ENCODE measurements at places on chromosomes 2 and 18. TPM values are rescaled to one million over a fixed set of nuclear protein-coding genes. Genes with fewer than 3 reads are reported as not detected.

DNA sequence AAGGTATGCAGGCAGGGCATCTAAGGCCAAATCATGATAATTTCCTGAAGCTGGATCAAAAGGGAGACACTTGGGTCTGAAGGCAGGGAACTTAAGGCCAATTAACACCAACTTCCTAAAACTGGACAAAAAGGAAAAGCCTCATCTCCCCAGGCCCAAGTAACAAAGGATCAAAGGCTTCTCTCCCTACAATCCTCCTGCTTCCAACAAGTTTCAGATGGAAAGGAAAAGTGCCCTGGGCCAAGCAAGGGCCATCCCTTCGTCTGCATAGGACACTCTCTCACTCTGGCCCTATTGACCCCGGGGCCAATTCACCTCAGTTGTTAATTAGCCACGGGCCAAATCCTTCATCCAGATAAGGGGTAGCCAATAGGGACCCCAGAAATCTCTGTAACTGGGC lies 1335.8 kb upstream of the CDH2 start:
- no peak for DNase-seq

DNA sequence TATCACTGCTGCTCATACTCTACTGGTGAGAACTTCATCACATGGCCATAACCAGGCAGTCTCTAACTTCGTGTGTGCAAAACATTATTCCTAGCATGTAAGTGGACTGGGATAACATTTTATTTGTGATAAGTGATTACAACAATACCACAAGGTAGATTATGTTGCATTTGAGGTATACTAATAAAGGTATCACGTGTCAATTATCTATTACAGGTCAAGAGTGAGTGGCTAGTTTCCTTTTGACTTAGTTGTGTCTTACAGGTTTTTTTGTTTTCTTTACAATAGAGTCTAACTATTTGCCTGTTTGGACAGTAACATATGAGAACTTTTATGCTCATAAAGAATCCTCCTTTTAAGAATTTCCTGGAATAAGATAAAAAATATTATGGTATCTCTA lies 67.2 kb upstream of the DSC1 start:
- no peak for DNase-seq

GRCh38 chr2:179180242-179180641 lies 84.4 kb downstream of the SESTD1 start:
- no peak for DNase-seq

- DNase-seq = no peak
Observed at GRCh38 chr2:218002143-218002844, 501 bp downstream of the TNS1 start.

- DNase-seq = no peak
Observed at GRCh38 chr2:190468814-190469569, 60.8 kb downstream of the MFSD6 start.

GRCh38 chr2:191818725-191819350 lies 28.1 kb downstream of the CAVIN2 start:
- no peak for DNase-seq

Gene EFHD1
- 1.2 TPM for total RNA-seq

Gene PCBP1
- total RNA-seq = 489 TPM

Gene HRH4
- not detected for total RNA-seq

GRCh38 chr2:29113891-29114321 lies 1.3 kb upstream of the CLIP4 start:
- no peak for DNase-seq

- DNase-seq = no peak
Observed at GRCh38 chr2:173690349-173690748, 274.8 kb downstream of the SP3 start.

Gene FAM237A
- not detected for total RNA-seq

DNA sequence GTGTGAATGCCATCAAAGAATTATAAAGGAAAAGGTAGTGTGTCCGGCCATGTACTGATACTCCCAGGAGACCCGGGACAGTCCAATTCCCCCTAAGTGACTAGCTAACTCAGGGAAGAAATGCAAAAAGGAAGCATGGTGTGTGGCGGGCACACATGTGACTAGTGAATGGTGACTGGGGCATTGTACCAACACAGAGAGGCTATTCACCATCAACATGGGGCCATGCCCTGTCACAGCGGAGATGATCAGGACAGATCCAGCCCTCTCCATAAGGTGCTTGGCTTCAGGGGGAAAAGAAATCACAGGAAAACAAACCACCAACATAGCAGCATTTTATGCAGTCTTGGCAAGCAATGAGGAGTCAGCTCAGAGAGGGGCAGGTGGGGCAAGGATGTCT lies 34.3 kb downstream of the FAM168B start:
- no peak for DNase-seq

DNA sequence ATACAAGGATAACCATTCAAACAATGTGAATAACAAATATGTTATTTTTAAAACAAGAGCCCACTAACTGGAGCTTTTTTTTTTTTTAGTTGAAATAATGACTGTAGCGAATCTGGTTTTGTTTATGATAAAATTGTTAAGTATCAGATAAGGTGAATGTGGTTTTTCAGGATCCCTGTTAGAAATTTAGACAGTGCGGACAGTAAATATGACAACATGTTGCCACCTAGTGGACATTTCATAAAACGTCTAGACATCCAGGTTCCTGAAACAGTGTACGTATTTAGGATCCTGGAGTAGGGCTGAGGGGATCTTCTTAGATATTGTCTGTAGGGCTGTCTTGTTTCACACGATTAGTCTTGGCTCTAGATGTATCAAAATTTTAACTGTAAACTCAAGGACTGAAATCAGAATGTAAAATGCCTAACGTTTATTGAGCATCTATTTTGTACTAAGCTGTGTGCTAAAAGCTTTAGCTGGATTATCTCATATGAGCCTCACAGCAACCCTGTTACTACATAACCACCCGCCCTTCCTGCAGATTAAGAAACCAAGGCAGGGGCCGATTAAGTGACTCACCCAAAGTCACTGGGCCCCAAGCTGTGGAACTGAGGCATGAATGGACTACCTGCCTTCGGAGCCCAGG lies 23.9 kb upstream of the CCDC68 start:
- no peak for DNase-seq

Gene TMEM214
- total RNA-seq = 58.9 TPM

DNA sequence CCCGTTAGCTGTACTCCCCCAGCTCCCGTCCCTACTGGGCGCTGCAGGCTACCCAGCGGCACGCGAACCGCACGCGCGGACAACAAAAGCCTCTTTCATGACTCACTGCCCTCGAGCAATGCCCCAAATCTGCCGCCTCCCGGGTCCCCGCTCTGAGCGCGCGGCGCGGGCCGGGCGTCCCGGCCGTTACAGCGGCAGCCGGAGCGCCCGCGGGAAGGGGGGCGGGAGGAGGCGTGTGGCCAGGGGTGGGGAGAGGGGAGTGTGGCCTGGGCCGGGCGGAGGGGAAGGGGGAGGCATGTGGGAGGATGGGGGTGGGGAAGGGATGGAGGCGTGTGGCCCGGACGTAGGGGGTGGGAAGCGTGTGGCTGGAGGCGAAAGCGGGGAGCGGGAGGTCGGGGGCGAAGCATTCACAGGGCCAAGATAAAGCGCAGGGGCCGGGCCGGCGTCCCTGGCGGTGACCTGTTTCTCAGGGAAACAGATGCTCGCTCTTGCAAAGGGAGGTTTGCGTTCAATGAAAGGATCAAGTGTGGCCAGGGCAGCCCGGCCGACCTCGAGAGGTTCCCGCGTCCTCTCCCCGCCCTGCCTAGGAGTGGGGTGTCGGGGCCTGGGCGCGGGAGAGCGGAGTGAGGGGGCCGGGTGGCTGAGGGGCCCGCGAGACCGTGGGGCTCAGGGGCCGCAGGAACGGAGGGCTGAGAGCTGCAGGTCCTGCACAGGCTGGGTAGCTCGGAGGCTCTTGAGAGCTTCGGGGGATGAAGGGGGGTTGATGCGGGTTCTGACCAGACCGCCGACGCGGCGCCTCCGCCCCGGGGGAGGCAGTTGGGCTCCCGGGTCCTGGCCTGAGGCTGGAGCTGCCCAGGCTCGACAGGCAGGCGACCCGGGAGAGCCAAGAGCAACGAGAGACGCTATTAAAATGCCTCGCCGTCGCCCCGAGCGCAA lies 3.5 kb upstream of the NEUROD1 start:
- peak; percentile 28 for DNase-seq

DNA sequence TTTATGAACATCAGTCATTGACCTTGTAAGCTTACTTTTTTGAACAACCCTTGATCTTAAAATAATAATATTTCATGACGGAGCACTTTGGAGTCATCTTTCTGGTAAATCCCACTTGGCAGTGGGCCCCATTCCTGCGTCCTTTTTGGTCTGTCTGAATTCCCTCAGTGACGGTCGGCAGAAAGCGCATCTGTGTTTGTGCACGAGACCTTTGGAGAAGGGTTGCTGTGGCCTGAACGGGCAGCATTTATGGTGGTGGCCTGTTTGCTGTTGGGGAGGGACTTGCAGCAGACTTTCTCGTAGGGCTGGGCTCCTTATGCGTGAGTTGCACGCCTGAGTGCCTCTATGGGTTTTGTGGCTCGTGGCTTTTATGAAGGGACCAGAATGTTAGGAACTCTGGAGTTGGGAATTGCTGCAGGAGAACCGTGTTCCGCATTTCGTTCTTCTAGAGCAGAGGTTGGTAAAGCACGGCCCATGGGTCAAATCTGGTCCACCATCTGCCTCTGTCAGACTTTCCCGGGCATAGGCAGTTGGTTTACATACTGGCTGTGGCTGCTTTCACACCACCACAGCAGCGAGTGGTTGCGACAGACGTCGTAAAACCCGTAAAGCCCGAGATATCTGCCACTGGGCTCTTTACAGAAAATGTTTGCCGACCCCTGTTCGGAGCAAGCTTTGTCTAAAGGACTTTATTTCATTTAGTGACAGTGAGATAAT lies 30.8 kb downstream of the LPIN1 start:
- DNase-seq = no peak

DNA sequence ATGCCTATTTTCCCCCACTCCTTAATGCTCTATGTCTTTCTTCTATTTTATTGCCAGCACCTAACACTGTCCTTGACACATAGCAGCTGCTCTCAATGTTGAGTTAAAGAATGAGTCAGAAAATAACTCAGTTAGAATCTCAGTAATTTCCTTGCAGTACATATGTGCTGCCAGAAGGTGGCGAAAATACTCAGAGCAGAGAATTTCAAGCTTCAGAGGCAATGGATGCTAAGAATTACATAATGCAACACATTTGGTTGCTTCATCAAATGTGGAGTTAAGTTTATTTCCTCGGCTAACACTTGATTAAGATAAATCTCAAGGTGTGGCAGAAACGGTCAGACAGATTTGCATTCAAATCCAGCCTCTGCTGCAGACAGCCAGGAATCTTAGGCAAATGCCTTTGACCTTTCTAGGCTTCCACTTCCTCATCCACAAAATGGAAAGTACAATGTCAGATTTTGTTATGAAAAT lies 105.6 kb downstream of the VSNL1 start:
- DNase-seq = peak; percentile 62

GRCh38 chr2:39737661-39738060 lies 41.4 kb downstream of the THUMPD2 start:
- no peak for DNase-seq

Gene RTN4
- 85.0 TPM for total RNA-seq

DNA sequence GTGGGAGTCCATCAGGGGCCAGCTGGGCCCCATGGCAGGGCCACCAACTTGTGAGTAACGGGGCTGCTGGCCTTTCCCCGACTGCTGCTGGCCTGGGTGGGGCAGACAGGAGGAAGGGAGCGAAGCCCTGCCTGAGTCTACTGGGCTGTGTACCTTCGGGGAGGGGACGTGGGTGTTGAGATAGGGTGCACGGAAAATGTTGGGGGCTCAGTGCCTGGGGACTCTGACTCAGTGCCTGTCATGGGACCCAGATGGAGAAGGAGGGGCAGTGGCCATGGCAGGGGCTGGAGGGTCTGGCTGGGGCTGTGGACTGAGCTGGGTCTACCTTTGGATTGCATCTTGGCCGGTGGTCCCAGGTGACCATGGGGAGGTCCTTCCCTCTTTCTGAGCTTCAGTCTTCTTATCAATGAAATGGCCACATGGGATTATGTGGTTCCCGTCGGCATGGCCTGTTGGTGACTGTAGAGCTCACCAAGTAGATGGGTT lies 4.0 kb downstream of the SLC4A3 start:
- no peak for DNase-seq

DNA sequence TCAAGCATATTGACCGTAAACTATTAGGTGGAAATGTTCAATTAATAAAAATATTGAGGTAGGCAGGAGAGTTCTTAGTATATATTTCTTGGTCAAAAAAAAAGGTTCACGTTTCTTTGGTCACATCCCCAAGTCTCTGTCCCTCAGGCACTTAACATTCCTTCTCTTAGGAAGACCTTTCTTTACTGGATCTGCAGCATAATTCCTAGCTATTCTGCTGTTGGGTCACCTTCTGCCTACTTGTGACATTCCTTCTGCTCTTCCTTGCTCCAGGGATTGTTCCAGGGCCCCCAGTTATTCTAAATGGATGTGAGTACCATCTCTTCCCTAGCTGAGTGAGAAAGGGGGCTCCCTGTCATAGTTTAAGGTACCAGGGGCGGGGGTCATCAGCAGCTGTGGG lies 4.2 kb downstream of the UGP2 start:
- DNase-seq = no peak

- no peak for DNase-seq
Observed at GRCh38 chr2:125259451-125259850, 1234.4 kb downstream of the CNTNAP5 start.

DNA sequence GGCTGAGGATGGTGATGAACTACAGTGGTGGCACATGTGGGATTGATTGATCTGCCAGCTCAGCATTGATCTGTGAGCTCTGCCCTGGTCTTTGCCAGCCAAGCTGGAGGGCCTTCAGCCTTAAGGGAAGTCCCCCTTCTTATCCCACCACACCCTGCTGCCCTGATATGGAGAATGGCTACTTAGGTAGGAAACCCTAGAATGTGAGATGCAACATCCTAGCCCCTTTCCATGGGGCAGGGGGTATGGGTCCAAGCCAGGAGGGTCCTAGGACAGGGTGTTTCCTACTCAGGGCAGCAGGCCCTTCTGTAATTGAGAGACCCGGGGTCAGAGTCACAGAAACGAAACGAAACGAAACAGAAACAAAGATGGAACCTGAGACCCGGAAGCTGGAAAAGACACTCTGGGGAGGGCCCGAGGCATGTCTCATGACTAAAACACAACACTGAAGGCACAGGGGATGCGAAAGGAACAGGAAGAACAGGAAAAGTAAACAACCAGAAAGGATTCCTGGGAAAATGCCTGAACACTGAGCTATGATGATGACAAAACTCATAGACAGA lies 16.9 kb upstream of the SULT1C2 start:
- no peak for DNase-seq

- no peak for DNase-seq
Observed at GRCh38 chr2:219634951-219635751, 7.7 kb downstream of the SLC4A3 start.

DNA sequence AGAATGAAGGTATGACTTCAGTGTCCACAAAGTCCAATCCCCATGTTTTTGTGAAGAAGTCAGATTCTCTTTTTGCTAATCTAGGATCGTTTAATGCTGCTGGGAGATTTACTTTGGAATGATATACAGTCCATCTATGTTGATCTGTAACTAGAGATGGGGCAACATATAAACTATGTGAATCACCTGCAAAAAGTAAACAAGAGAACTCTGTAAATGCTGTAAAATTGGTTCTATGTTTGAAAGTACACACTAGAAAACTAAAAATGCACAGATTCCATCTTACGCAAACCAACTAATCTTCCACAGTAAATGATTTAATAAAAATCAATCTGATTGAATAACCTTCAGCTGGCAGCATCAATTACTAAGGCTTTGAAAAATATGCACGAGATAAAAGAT lies 37.5 kb downstream of the VPS54 start:
- no peak for DNase-seq
